Activated naive CD8-positive, alpha-beta T cell treated with anti-CD3 and anti-CD28 coated beads, Interleukin-2, amount 10 ng/mL, durations not matched to agents 7 days and 5 days (primary cell): ENCODE measurements at places on chromosomes 11 and 22. TPM values are rescaled to one million over a fixed set of nuclear protein-coding genes. Genes with fewer than 3 reads are reported as not detected.

DNA sequence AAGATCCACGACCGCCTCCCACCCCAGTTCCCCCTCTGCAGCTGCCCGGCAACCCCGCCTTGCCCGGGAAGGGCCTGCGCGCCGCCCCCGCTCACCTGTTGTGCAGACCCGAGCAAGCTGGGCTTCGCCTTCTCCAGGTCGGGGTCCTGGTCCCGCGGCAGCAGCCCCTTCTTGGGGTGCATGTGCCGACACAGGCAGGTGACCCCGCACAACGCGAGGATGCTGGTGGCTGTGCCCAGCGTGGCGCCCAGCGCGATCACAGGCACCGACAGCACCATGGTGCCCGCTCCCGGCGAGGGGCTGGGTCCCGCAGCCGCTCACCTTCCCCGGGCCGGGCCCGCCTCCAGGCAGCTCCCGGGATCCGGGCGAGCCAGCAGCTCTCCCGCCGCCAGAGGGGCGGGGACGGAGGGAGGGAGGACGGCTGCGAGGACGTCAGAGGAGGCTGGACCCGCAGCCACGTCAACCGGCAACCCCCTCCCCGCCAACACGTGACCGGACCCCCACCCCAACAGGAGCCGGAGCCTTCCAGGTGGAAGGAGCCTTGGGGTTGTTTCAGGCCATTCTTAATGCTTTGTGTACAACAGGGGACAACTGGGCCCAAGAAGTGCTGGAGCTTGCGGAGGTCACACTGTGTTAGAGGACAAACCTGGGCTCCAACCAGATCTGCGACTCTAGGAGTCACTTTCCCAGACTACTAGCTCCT, at the start of gene SYT13:
SYT13 (minus strand) TSS at position 412 of the 703 bp plus-strand sequence; CDS start at position 278, 134 bp downstream.
- DNase-seq: no peak

DNA sequence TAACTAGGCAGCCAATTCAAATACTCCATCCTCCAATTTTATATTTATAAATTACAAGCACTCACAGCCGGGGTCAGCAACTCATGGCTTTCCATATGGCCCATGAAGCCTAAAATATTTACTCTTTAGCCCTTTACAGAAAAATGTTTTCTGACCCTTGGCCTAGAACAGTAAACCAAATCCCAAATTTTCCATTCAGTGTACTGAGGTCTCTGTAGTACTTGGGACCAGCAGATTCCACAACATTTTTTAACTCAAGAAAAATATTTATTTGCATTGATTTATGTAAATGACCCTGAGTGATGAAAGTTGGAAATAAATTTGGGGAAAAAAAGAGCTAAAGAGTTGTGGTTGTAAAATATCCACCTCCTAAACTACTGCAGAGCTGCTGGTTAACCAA, 82.6 kb downstream of the SLC1A2 start:
- DNase-seq: no peak

- DNase-seq: no peak
Measured at GRCh38 chr11:123180574-123180973, 14.5 kb downstream of the CLMP start.

- no peak for DNase-seq
Measured at GRCh38 chr11:72001285-72001684, 2.6 kb downstream of the IL18BP start.

GRCh38 chr11:19777039-19777376, 64.4 kb downstream of the NAV2 start:
- no peak for DNase-seq

GRCh38 chr11:38323961-38324761, 1726.1 kb upstream of the RAG2 start:
- DNase-seq: no peak

- no peak for DNase-seq
Measured at GRCh38 chr11:111520560-111520959, 6.0 kb downstream of the HOATZ start.

GRCh38 chr11:15735706-15736105, 620.6 kb downstream of the SOX6 start:
- no peak for DNase-seq

DNA sequence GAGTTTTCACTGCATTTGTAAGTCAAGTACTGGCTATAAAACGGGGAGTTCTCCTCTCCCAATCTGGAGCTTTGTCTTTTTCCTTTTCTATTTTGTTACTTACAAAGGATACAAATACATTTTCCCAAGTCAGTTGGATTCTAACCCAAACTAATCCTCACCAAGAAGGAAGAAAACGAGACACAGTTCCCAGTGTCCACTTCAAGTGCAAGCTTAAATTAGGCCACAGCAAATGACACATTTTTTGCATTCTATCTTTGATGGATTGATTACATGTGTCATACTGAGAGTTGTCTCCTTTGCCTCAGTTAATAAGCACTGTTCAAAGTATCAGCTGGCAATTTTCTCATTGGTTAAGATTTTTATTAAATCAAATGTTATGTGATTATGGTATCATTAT, 296.7 kb upstream of the ANO5 start:
- no peak for DNase-seq

- DNase-seq: no peak
Measured at GRCh38 chr22:19130959-19131684, at the start of gene TSSK2. Gene TSSK2, plus strand, starts transcription at chr22:19131308. Its CDS starts 92 bp downstream, at chr22:19131400.

DNA sequence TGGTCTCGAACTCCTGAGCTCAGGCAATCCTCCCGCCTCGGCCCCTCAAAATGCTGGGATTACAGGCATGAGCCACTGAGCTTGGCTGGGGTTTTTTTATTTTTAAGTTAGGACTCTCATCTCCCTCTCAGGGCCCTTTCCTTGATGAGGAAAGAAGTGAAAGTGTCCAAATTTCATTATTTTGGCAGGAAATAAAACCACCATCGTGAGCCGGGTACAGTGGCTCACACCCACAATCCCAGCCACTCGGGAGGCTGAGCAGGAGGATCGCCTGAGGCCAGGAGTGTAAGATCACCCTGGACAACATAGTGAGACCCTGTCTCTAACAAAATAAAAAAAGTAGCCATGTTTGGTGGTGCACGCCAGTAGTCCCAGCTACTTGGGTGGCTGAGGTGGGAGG, 99.4 kb downstream of the FBXO7 start:
- no peak for DNase-seq

DNA sequence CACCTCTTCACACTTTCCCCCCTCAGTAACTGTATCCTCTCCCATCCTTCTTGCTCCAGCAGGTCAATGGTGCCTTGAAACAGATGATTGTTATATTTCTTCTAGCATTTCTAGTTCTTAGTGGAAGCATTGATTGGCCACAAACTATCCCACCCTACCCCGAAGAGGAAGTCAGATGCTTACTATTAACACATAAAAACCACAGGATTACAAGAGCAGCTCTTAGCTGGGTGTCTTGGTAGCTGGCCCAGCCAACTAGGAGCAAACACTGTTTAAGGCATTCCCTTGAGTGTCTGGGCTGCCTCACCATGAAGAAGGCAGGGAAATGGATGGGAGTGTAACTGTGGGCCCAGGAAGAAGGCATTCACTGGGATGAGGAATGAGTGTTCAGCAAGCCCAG, 176.6 kb downstream of the GRIK4 start:
- DNase-seq: no peak

DNA sequence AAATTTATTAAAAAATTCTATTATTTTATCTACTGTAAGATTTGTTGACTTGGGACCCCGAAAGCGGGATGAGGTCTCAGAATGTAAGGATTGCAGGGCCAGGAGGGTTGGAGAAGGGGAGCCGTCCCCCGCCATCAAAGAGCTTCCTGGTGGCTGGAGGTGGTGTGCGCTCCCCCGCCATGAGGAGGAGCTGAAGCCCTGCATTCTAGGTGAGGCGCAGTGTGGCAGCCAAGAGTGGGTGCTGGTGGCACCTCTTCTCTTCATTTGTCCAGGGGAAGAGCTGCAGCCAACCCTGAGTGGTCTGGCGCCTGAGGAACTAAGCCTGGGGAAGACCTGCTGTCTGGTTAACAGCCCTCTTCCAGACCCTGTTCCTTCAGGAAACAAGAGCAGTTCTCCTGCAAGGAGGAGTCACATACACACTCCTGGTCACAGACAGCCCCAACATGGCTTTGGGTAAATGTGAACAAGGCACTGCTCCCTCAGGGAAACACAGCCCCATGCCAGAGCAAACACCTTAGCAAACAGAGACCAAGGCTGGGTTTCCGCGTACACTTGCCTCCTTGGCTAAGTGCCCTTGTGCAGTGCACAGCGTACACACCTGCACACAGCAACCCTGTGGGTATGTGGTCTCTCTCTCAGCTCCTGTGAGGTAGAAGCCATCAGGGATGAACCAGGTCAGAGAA, 17.3 kb downstream of the RTN4RL2 start:
- DNase-seq: no peak

DNA sequence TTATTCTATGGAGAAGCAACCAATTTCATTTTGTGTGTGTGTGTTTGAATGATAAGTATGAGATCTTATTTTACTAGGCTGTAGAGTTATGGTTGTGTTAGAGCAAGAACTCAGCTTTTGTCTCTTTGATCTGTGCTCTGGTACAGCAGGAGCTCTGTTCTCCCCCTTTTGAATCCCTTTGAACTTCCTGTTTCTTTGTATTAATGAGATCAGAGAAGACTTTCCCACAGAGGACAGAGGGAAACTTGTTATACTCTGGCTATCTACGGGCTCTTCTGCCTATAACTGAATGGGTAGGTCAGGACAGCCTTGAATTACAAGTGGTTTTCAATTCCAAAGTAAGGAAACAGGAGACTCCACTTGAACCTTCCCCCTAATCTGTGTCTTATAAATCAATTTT, 1015.0 kb upstream of the RAG2 start:
- DNase-seq: no peak

DNA sequence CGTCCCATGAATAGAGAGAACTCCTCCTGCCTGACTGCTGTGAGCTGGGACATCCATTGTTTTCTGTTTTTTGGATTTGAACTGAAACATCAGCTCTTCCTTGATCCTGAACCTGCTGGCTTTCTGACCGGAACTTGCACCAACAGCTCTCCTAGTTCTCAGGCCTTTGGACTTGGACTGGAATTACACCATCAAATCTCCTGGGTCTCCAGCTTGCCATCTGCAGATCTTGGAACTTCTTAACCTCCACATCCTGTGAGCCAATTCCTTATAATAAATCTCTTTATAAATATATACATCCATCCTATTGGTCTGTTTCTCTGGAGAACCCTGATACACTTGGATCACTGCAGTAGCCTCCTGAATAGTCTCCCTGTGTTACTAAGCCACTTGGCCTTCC, 42.1 kb downstream of the HTR3A start:
- DNase-seq: no peak

GRCh38 chr11:102462610-102463009, 10.0 kb upstream of the TMEM123 start:
- no peak for DNase-seq

DNA sequence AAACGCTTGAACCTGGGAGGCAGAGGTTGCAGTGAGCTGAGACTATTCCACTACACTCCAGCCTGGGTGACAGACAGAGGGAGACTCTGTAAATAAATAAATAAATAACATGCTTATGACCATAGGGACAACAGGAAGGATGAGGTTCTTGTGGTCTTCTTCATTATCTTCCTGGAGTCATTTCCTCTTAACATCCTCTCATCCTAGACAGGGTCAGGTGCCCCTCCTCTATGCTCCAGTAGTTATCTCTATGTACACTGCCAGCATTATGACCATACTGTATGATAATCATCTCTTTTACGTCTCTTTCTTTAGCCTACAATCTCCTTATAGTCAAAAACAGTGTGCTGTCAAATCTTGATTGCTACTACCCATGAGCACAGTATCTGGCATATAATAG, 17.7 kb downstream of the RAB30 start:
- no peak for DNase-seq

Gene NFAM1
- total RNA-seq: 0.22 TPM

Gene P2RX3
- total RNA-seq: not detected

Gene FIBIN
- not detected for total RNA-seq

Gene TNNI2
- 0.67 TPM for total RNA-seq

Gene MS4A1
- 9.0 TPM for total RNA-seq

Gene IFITM1
- total RNA-seq: 1,374 TPM

Gene E2F8
- total RNA-seq: 27.0 TPM

Gene LRRC55
- not detected for total RNA-seq

Gene POTEH
- not detected for total RNA-seq

Gene ACER3
- 10.4 TPM for total RNA-seq
